ENCODE measurements at places on chromosomes 12 and 14.
A peak's percentile ranks its signal among the peaks of the same experiment; 100 is the strongest.

DNA sequence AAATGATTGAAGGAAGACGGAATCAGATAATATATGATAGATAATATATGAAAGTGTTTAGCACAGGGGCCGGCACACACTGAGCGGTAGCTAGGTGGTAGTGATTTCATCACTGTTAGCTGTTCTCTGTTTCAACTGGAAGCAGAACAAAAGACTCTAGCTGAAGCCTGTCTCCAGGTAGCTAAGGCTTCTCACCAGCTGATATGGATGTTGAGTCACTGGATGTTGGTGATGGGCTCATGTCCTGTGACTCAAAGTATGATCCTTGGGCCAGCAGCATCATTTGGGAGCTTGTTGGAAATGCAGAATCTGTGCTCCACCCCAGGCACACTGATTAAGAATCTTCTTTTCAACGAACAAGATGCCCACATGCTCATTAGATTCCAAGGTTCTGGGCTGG, 21.7 kb upstream of the KCNA5 start:
- DNase-seq: no peak

- no peak for DNase-seq
Measured at GRCh38 chr12:32382226-32382625, 17.1 kb upstream of the FGD4 start.

GRCh38 chr14:33237115-33237740, 298.5 kb downstream of the NPAS3 start:
- no peak for DNase-seq

DNA sequence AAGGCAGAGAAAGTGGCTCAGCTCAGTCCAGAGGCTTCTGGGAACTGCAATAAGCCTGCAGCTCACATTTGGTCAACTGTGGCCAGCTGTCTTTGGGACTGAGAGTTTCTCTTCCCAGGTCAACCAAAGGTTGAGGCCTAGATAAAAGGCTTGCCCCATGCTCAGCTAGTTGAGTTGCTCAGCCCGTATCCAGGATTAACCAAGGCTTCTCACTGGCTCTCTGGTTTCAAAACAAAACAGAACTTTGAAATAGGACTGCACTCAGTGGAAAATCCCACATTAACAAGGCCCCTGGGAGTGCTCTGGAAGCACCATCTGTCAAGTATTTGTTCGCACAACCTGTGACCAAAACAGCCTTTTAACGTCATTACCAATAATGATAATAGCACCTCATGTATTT, 40.3 kb upstream of the NUAK1 start:
- no peak for DNase-seq

- no peak for DNase-seq
Measured at GRCh38 chr12:54030889-54031471, 1.9 kb upstream of the HOXC5 start.

DNA sequence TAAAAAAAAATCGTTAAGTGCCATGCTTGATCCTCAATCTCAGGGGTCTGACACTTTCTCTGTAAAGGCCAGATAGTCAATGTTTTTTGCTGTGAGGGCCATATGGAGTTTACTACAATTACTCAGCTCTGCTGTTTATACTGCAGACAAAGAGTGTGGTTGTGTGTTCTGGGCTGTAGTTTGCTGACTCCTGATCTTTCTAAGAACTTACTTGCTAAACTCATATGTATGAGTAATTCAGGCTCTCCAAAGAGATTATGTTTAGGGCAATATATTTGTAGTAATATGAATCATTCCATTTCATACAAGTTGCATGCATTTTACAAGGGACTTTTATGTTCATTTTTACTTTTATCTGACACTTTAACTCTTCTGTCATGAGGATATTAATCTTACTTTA, 188.2 kb downstream of the TMTC2 start:
- no peak for DNase-seq

DNA sequence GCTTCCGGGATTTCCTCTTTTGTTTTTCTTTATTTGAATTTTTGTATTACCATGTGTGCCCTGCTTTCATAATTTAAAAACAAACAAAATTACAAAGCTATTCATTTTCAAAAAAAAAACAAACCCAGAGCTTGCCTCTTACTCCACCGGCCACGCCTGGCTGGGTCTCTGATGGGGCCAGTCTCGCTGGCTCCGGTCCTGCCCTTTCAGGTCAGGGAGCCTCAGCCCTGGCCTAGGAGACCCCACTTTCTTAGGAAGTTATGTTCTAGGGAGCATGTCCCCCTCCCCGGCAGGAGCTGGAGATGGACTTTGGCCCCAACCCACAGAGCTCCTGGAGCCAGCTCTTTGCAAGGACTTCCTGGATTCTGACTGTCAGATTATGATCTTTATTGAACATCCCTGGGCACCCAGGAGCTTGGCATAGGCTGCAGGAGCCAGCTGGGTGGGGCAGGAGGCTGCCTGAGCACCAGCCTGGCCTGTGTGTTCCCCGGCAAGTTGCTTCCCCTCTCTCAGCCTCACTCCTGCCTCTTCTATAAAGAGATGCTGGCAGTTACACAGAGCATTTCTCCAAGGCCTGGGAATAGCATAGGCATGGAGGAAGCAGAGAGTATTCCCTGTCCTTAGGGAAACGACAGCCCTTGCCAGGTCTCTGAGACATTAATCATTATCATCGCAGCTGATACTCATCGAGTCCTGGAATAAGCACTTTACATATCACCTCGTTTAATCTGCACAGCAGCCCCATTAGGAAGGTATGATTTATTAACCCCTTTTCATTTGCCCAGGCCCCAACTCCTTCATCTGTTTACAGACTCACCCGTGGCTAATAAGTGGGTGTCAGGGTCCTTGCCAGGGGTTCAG, 3.5 kb downstream of the DEGS2 start:
- DNase-seq: peak; percentile 88

- no peak for DNase-seq
Measured at GRCh38 chr14:104076743-104077142, 8.8 kb upstream of the ASPG start.

- DNase-seq: peak; percentile 61
Measured at GRCh38 chr12:124480469-124481256, 86.7 kb downstream of the NCOR2 start.

DNA sequence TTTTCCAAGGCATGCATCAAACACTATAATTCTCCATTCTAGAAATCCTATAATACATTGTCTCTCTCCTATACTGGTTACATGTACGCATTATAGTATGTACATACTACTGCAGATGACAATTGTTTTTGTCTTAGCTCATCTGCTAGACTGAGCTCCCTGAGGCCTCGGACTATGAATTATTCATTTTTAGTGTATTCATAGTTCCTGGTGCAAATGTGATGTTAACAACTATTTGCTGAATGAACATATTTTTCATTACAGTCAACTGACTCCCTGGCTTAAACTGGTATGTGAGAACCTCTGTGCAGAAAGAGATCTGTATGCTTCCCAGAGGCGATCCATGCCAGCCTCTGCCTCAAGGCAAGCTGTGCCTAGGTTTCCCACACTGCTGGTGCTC, 91.8 kb upstream of the PARP11 start:
- DNase-seq: no peak

- peak; percentile 54 for DNase-seq
Measured at GRCh38 chr14:20680843-20681347, 3.5 kb upstream of the RNASE4 start.

GRCh38 chr14:69922198-69922597, 43.0 kb downstream of the SMOC1 start:
- no peak for DNase-seq

DNA sequence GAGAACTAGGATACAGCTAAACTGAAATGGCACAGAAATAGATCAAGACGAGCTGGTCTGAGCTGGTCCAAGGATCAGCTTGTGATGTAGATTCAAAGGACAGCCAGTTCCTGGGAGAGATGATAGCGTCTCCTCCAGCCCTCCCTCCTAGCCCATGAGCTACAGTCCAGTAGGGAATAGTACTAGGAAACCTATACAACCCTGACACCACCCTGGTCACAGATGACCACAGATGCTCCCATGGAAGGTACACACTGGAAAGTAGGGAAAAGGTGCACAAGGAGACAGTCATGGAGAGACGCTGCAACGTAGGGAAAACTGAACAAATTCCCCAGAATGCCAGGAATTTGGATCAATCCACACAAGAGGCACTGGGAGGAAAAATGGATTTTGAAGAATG, 6.9 kb downstream of the GCH1 start:
- DNase-seq: no peak

DNA sequence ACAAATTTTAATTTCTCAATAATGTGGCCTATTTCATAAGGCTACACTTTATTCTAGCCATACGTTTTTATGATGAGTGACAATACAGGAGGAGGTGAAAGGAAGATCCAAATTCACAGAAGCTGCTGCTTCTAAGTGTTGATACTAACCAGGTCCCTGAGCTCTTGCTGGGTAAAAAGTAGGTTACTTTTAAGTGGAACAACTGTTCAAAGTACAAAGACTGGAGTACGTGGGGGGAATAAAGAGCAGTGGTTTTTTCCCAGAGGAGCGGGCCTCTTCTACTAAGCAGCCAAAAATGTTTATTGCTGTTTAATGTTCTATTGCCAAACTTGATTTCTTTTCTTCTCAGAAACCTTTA, 301.8 kb downstream of the AEBP2 start:
- DNase-seq: no peak

- peak; percentile 71 for DNase-seq
Measured at GRCh38 chr12:104974626-104975290, 11.4 kb upstream of the NOPCHAP1 start.

- no peak for DNase-seq
Measured at GRCh38 chr12:56863789-56864188, 70.4 kb downstream of the SDR9C7 start.

DNA sequence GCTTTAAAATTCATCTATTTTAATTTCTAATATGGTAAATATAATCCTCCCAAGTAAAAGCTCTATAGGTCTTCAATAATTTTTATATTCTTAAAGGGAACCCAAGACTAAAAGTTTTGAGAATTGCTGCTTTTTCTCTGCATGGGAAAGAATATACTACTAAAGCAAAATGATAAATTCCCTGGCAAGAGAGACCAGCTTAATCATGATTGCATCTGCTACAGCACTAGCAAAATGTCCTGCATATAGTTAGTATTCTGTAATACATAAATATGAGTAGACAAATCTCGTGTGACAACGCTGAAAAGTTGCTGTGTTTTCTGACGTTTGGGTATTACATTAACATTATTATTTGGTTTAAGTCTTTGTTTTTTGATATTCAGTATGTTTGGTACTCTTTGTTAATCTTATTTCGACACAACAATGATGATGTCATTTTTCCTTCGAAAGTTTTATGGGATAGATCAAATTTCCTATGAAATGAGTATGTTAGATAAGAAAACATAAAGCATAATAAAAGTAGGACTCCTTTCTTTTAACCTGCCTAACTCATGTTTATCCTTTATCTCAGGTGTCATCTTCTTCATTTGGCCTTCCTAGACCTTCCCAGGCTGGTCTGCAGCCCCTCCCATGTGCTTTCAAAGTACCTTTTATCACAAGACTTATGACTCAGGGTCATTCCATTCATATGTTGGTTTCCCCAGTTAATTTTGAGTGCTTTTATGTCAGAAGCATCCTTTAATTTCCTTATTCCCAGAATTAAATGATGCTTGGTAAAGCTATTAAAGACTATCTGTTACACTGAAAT, 321.9 kb downstream of the RAD51B start:
- no peak for DNase-seq

- no peak for DNase-seq
Measured at GRCh38 chr12:1453810-1454209, 140.6 kb downstream of the FBXL14 start.

GRCh38 chr14:34770901-34771300, 56.5 kb upstream of the CFL2 start:
- no peak for DNase-seq

- no peak for DNase-seq
Measured at GRCh38 chr12:72094490-72094889, 155.8 kb downstream of the TPH2 start.

All from Peyer's patch (tissue), 4 donors.